ENCODE measurements at places on chromosomes 13 and 19. TPM values are rescaled to one million over a fixed set of nuclear protein-coding genes. Genes with fewer than 3 reads are reported as not detected.

GRCh38 chr13:52160053-52160452 is 656 bp upstream of the NEK3 start:
- no peak for DNase-seq
- H3K4me1 ChIP-seq: peaks cover 52% of the 10 kb centered on the region
- no peaks in the 10 kb centered on the region for H3K27me3 ChIP-seq
- peak overlapping the region; percentile 96 for H3K4me3 ChIP-seq
- H3K36me3 ChIP-seq: no peaks in the 10 kb centered on the region

The RFC3 gene
- 4.2 TPM for total RNA-seq

DNA sequence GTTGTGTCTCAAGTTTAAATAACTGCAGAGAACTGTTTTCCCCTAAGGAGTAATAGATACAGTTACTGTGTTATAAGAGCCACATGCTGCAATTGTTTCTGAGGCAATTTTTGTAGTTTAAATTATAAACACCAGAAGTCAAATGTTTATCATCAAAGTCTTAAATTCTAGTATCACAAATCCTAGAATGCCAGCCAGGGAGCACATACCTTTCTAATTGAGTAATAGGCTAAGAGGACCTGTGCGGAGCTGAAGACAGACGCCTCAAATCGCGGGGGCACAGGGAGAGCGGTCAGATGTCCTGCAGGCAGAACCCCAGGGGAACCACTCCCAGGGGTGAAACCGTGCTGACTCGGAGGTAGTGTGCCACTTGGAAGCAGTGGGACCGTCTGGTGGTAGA is 65.2 kb upstream of the TNFRSF19 start:
- peak overlapping the region; percentile 48 for H3K4me3 ChIP-seq
- H3K27me3 ChIP-seq: no peaks in the 10 kb centered on the region
- peak; percentile 24 for DNase-seq
- H3K4me1 ChIP-seq: peaks cover 32% of the 10 kb centered on the region
- peak overlapping the region; percentile 79 for H3K27ac ChIP-seq
- no peaks in the 10 kb centered on the region for H3K36me3 ChIP-seq

- no peak overlapping the region for H3K4me3 ChIP-seq
- no peaks in the 10 kb centered on the region for H3K27me3 ChIP-seq
- peak; percentile 45 for DNase-seq
- peaks cover 71% of the 10 kb centered on the region for H3K4me1 ChIP-seq
Observed at GRCh38 chr19:41323023-41323422, 13.1 kb downstream of the CCDC97 start.

GRCh38 chr13:110216398-110217041 is 90.4 kb downstream of the COL4A1 start:
- H3K4me1 ChIP-seq: peaks cover 82% of the 10 kb centered on the region
- DNase-seq: no peak
- no peaks in the 10 kb centered on the region for H3K27me3 ChIP-seq
- peak overlapping the region; percentile 6 for H3K4me3 ChIP-seq
- peak overlapping the region; percentile 66 for H3K27ac ChIP-seq
- H3K36me3 ChIP-seq: peaks cover 29% of the 10 kb centered on the region

DNA sequence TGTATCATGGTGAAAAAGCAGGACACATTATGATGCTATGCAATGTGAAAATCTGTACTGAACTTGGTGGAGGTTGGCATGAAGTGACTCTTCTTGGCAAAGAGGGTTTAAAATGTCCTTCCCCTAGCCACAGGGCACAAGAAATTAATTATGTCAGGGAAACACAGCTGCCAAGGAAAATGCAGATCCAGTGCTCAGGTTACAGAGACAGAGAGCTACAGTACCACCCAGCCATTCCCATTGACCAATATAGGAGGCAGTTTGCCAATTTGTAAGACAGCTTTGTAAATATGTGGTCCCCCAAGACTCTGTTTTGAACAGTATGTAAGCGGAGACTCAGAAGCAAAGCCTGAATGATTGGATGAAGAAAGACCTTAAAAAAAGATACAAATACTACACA is 69.4 kb upstream of the KLF12 start:
- no peaks in the 10 kb centered on the region for H3K27me3 ChIP-seq
- H3K36me3 ChIP-seq: no peaks in the 10 kb centered on the region
- no peak overlapping the region for H3K27ac ChIP-seq
- no peak overlapping the region for H3K4me3 ChIP-seq
- no peaks in the 10 kb centered on the region for H3K4me1 ChIP-seq

The EPSTI1 gene
- 2.6 TPM for total RNA-seq

The TPP2 gene
- 29.0 TPM for total RNA-seq

DNA sequence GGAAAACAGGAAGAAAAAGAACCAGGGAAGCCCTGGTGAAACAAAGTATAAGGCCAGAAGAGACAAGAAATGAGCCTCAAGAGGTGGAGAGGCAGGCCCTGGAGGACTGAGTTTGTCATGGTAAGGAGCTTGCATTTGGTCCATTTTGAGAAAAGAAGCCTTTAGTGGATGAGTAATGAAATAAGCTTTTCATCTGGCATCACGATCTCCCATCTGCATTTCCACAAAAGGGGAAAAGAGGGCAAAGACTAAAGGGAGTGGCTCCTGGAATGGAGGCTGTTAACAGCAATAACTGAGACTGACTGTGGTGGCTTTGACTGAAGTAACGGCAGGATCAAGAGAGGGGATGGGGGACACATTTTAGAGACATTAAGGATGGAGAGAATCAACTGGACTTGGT is 148.8 kb upstream of the NBEA start:
- H3K36me3 ChIP-seq: no peaks in the 10 kb centered on the region
- H3K27me3 ChIP-seq: no peaks in the 10 kb centered on the region
- H3K4me1 ChIP-seq: no peaks in the 10 kb centered on the region
- DNase-seq: no peak
- H3K4me3 ChIP-seq: no peak overlapping the region

- no peak overlapping the region for H3K27ac ChIP-seq
- DNase-seq: no peak
- no peak overlapping the region for H3K4me3 ChIP-seq
- peaks cover 36% of the 10 kb centered on the region for H3K27me3 ChIP-seq
Observed at GRCh38 chr19:6958791-6959190, 62.4 kb downstream of the MBD3L2B start.

- H3K36me3 ChIP-seq: no peaks in the 10 kb centered on the region
- H3K4me1 ChIP-seq: no peaks in the 10 kb centered on the region
- no peak for DNase-seq
- H3K27me3 ChIP-seq: no peaks in the 10 kb centered on the region
Observed at GRCh38 chr13:105220063-105220462, 1315.4 kb downstream of the EFNB2 start.

The ZNF649 gene
- total RNA-seq: 7.5 TPM

- no peak overlapping the region for H3K4me3 ChIP-seq
- peaks cover 64% of the 10 kb centered on the region for H3K4me1 ChIP-seq
- H3K36me3 ChIP-seq: peaks cover 80% of the 10 kb centered on the region
- H3K27me3 ChIP-seq: no peaks in the 10 kb centered on the region
- H3K27ac ChIP-seq: peak overlapping the region; percentile 70
Observed at GRCh38 chr13:110433014-110433413, 125.9 kb downstream of the COL4A2 start.

- H3K4me3 ChIP-seq: peak overlapping the region; percentile 95
- H3K36me3 ChIP-seq: no peaks in the 10 kb centered on the region
- DNase-seq: no peak
- peaks cover 88% of the 10 kb centered on the region for H3K4me1 ChIP-seq
- no peaks in the 10 kb centered on the region for H3K27me3 ChIP-seq
Observed at GRCh38 chr13:40662866-40663265, 3.6 kb downstream of the FOXO1 start.

GRCh38 chr13:113638806-113639205 is 19.2 kb downstream of the ATP4B start:
- H3K36me3 ChIP-seq: peaks cover 76% of the 10 kb centered on the region
- no peaks in the 10 kb centered on the region for H3K4me1 ChIP-seq
- H3K27me3 ChIP-seq: no peaks in the 10 kb centered on the region
- H3K4me3 ChIP-seq: no peak overlapping the region
- no peak overlapping the region for H3K27ac ChIP-seq
- DNase-seq: no peak

All from left ventricle myocardium inferior (tissue), 1 donor.